Fibroblast of skin of scalp (primary cell): ENCODE measurements at places on chromosomes 1 and 21.

GRCh38 chr1:10592373-10592772 is 117.6 kb downstream of the PEX14 start:
- no peak for DNase-seq

- DNase-seq, result peak; percentile 80
Observed at GRCh38 chr1:219412772-219413171, 200.1 kb downstream of the ZC3H11B start.

GRCh38 chr1:55272994-55273393 is 57.8 kb upstream of the USP24 start:
- DNase-seq, result no peak

DNA sequence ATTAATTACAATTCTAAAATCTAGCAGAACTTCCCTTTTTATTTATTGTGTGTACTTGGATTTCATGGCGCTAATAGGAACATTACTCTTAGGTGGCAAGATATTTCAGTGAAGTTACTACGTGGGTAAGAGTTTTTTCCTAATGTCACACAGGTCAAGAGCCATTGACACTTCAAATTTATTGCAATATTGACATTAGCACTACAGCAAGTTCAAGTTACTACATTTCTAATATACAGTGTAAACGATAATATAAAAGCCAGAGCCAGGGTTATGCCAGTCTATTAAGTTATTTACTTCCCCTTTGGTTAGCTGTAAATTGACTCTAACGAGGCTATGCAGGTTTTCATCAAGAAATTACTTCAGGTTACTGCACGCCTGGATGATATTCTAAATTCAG is 29.7 kb downstream of the CHODL start:
- no peak for DNase-seq

DNA sequence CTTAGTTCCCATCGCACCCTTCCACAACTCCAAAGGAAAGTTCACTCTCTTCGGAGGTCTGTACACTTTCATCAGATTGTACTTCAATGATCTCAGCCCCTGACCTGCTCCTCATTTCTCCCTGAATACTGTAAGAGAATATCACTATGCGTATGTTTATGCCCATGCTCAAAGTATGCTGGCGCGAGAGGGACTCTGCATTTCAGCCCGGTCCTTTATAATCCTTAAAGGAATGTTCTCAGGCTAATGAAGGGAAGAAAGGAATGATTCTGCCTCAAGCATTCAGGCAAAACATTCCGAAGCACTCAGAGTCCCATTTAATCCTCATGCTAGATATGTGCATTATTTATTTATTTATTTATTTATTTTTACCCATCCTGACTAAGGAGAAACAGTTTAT is 76.8 kb downstream of the PLD5 start:
- DNase-seq, result no peak

- no peak for DNase-seq
Observed at GRCh38 chr1:65955071-65955470, 162.4 kb downstream of the PDE4B start.

GRCh38 chr1:206421616-206422340 is 48.5 kb upstream of the IKBKE start:
- no peak for DNase-seq

GRCh38 chr1:246876431-246876830 is 55.3 kb downstream of the AHCTF1 start:
- no peak for DNase-seq

GRCh38 chr1:7641587-7642417 is 129.3 kb upstream of the VAMP3 start:
- no peak for DNase-seq

- DNase-seq, result no peak
Observed at GRCh38 chr1:171966426-171967220, 125.3 kb downstream of the DNM3 start.

DNA sequence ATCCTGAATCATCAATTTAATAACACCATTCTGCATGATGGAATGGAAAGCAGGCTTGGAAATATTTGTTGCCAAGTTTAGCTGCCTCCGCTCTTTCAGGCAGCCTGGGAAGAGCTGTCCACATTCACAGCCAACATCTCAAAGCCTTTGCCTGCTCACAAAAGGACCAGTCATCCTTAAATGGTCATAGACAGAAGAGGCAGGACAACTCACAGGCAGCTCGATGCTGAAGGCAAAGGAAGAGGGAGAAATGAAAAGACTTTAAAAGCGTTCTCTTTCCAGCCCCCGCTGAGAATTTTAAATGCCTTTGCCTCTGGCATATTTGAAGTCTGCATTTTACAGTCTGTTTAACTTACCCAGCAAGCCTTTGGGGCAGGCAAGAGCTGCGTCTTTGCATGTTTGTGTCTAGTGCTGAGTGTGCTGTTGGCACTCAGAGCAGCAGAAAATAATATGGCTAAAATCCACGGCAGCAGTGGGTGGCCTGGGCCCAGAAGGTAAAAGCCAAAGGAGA is 68.9 kb downstream of the NMNAT2 start:
- DNase-seq, result peak; percentile 82

DNA sequence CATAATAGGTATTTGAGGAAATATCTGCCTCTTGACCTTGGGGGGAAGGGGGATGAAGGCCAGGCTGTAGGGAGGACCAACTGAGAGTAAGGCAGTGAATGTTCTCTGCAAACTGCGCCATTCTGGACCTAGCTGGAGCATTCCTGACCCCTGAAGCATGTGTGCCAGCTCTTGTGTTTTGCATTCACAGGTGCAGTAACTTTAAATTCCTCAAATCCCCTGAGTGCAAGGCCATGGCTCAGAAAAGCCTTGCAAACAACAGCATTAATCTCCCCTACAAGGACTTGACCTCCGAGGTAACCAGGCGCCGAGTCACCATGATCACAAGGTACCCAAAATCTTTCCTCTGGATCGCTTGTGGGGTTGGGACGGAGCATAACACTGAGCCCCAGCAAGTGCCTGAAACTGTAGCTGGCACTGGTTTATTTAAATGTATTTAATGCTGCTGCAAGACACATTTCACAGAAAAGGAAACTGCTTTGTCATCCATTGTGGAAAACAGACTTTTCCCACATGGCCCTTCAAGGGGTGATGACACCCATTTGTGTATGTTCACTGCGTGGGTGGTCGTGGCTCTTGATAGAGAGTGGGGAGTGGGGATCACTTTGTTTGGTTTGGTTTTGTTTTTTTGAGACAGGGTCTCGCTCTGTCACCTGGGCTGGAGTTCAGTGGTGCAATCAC is 1.7 kb downstream of the MYOCOS start:
- no peak for DNase-seq

DNA sequence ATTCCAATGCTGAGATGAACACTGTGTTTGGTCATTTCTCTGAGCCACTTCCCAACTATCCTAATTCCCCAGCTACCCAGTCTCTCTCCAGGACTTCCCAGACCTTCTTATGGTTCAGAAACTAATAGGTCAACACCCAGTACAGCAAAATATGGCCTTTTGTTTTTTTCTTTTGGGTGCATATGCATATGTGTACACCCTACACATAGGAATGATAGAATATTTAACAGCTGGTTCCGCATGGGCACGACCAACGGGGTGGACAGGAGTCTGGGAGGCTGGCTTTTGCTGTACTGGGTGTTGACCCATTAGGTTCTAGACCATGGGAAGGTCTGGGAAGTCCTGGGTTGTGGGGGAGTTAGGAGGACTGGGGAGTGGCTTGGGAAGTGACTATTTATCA is 143.9 kb downstream of the MRPS6 start:
- no peak for DNase-seq

DNA sequence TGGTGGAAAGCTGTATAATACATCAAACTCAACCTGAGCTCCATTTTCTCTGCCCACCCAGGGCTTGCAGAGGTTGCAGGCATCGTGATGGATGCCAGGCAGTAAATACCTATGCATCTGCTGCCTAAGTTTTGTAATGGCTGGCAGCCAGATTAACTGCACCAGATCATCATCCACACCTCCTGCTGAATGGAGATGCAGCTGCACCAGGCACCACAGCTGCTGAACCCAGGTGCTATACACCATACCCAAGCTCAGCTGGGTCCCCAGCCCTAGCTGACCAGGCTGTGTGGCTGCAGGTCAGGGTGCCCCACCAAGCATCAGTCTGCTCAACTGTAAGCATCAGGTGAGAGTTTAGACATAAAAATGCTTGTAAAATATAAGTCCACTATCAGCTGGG is 6.7 kb upstream of the SNAPIN start:
- no peak for DNase-seq

- DNase-seq, result no peak
Observed at GRCh38 chr21:15236111-15236510, 171.3 kb upstream of the NRIP1 start.

DNA sequence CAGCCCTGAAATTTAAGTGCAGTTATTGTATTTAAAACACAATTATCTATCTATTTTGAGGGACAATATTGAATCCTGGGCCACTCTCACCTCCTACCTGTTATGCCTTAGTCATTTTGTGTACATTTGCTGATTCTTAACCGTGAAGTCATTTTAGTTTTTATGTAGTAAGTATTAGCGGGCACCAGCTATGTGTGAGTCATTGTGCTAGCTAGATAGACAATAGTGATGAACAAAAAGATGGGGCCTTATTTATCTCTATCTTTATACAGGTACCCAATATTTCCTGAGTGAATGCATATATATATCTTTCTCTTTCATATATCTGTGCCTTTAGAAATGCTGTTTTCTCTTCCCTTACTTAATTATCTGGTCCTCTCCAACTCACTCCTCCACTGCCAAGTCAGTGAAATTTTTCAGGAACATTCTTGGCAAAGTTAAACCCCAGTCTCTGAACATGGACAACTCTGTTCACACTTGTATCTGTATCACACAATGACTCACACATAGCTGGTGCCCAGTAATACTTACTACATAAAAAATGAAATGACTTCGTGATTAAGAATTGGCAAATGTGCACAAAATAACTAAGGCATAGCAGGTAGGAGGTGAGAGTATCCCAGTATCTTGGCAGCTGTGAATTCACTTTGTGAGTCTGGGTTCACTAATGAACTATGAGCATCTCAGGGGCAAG is 166.0 kb upstream of the C8B start:
- DNase-seq, result peak; percentile 53

DNA sequence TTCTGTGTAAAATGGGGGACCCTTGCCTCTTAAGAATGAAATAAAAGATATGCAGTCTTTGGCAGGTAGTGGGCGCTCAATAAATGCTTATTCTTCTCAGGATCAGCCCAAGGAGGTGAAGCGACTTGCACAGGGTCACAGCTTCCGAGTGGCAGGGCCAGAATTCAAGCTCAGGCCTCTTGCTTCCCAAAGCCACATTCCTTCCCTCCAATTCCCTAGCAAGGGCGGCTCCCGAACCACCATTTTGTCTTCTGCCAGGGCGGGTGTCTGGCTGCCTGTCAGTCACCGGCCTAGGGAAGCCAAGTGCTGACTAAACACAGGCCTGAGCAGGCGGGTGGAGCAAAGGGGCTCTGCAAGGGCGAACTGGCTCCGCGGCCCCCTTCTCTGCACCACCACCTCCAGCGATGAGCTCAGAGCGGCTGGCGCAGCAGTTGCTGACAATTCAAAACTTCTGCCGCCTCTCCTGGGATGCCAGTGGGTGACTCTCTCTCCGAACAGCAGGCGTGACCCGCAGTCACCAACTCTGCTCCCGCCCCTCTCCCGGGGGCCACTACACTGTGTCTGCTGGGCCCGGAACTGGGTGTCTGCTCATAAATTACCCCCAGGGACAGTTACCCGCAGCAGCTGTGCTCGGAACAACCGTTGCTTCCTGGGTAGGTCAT is 10.8 kb downstream of the GPR3 start:
- peak; percentile 76 for DNase-seq

- DNase-seq, result no peak
Observed at GRCh38 chr1:202235003-202235660, 41.5 kb downstream of the LGR6 start.

- peak; percentile 36 for DNase-seq
Observed at GRCh38 chr1:209674957-209675564, at the start of gene G0S2. Gene G0S2, plus strand, starts transcription at chr1:209675412. Its CDS starts 273 bp downstream, at chr1:209675685.

DNA sequence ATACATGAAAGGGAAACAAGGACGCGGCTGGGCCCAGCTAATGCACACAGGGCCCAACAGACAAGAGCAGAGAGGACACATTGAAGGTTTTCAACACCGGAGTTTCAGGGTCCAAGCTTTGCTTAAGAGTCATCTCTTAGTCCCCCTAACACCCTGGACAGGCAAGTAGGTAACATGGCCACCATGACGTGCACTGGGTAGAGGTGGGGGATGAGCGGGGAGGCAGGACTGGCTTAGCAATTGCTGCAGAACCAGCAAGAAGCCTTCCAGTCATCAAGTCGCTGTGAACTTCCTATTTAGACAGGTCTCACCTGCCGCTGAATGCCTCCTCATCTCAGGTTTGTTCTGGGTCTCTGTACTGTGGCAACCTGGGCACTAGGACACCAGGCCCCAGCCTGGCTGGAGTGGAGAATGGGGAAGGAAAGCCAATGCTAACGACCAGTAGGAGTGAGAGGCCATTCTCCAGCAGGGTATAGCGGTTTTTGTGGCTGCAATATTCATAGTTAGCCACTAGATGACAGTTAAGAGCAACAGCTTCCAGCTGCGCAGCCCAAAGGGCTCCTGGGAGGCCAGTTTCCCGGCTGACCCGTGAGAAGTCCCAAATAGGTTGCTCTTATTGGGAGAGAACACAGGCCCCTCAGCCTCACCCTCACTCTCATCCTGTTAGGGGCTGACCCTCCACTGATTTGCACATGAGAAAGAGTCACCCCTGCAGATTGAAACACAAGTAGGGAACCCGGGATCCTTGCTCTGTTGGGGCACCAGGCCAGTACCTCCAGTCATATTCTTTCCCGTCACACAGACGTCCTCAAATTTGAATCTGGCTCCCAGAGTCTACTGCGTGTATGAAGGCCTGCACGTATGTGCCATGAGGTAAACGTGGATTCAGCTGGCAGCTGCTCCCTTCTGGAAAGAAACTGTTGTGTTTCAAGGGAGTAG is 6.0 kb upstream of the PIGC start:
- DNase-seq, result peak; percentile 58

DNA sequence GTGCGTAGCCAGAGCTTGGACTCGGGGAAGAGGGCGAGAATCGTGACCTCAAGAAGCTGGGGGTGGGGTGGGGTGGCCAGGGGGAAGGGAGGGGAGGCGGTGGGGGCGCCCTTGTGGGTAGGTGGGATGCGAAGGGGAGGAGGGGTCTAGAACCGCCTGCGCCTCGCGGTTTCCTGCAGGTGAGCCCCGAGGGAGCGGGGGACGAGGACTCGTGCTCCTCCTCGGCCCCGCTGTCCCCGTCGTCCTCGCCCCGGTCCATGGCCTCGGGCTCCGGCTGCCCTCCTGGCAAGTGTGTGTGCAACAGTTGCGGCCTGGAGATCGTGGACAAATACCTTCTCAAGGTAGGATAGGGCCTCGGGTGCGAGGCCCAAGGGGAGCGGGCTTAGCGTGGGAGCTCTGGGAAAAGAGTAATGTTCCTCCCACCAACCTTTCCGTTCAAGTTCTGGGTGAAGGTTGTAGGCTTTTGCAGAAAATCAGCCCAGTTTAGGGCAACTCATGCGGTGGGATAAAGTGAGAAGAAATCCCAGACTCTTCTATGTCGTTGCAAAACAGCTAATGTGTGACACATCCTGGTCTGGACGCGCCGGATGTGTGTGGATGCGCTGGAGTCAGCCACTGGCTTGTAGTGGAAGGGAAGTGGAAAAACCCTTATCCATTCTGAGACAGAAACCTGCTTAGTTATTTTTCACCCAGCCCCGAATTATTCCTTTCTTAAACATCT is 2.9 kb downstream of the LHX8 start:
- no peak for DNase-seq
